ENCODE measurements at places on chromosomes 11 and 22. TPM values are rescaled to one million over a fixed set of nuclear protein-coding genes. Genes with fewer than 3 reads are reported as not detected.

DNA sequence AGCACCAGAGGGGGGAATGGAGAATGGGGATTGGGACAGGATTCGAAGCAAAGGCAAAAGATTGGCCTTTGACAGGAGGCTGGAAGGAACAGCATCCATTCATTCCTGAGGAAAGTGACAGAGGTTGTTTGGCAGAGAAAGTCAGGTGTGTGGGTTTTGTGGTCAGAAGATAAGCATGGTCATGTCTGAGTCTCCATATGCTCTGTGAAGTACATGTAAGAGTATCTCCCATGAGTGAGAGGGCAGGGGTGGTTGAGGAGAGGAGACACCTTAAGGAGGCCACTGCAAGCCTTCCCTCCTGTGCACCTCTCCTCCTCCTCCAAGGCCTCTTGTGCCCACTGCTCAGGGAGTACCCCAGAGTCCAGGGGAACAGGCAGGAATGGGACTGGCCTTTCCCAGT, 1.9 kb upstream of the NLRP10 start:
- no peak for DNase-seq

DNA sequence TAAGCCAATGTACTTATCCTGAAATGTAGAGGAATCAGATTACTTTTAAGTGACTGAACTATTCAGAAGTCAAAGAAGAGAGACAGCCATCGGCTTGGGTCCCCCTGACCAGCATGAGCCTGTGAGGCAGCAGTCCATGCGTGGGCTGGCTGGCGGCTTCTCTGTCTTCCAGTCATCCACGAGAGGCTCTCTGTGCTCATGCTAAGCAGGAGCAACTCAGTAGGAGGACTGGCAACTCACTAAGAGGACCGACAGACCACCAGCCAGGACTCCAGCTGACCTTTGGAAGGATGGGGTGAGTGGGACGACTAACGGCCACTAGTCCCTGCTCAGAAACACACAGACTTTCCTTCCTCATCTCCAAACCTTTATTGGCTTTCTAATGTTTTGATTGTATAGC, 43.6 kb downstream of the ARFGAP3 start:
- DNase-seq = no peak

- DNase-seq = no peak
Observed at GRCh38 chr22:33555814-33556522, 364.3 kb downstream of the LARGE1 start.

GRCh38 chr11:77080643-77081210, 14.0 kb downstream of the CAPN5 start:
- no peak for DNase-seq

The OR5B21 gene
- 0.62 TPM for total RNA-seq

- no peak for DNase-seq
Observed at GRCh38 chr22:37533995-37534394, 14.8 kb upstream of the CARD10 start.

DNA sequence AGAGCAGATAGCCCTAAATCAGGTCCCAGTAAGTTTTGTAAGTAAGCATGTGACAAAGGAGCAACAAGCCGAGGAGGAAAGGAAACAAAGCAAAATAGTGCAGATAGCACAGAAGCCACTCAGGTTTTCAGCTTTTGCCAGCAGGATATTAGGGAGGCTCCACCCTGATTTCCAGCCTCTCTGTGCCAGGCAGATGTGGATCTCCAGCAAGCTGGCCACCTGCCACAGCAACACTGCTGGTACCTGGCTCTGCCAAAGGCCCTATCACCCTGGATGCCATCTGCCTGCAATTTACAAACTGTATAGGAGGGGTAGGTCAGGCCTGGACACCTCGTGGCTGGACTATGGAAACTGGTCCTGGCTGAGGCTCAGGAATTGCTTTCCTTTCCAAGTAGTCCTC, 12.2 kb upstream of the NNMT start:
- DNase-seq = no peak

DNA sequence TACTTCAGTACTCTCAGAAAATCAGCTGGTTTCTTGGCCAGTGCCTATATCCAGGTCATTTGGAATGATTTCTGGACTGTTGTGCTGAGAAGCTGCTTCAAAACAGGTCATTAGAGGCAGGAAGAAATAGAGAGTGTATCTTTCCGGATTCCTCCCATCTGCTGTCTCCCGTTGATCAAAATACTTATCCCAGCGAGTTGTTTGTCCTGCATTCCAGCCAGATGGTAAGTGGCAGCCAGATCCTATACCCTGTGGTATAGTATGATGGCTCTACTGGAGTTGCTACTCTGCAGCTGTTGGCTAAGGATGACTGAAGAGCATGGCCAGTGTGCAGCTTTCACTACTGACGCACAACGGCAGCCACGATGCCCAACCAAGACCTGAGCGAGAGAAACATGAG, 560.9 kb upstream of the ANO5 start:
- no peak for DNase-seq

GRCh38 chr11:44973632-44974401, 23.1 kb upstream of the TP53I11 start:
- no peak for DNase-seq

The GGTLC3 gene
- total RNA-seq = 0.68 TPM

GRCh38 chr11:3128356-3129180, 36.5 kb downstream of the OSBPL5 start:
- no peak for DNase-seq

DNA sequence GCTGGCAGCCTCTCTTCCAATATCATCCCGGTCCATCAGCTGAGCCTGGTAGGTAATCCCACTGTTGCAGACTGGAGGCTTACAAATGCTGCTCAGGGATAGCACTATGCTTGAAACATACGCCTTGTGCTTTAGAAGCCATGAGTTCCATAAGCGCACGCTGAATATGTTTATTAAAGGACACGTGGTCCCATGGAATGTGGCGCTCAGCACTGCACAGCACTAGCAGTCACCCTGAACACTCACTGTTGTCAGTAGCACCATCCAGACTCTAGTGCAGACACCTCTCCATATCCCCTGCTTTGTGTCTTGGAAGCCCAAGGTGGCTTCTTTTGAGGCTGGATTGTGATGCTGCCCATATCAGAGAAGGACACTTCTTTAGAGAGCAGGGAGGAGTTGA, 120.9 kb downstream of the MAML2 start:
- DNase-seq = no peak

DNA sequence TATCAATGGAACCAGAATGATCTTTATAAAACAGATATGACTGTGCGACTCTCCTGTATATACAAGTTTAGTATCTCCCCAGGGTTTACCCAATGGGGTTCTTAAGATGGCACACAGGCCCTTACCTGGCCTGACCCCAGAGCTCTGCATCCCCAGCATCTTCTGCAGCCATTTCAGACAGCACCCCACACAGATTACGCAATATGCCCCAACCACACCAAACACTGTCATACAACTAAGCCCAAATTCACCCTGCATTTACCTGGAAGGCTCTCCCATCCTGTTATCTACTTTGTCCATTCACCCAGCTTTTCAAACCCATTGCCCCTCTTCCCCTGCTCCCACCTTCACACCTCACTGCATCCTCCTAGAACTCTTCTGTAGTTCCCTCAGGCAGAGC, 182.5 kb upstream of the API5 start:
- no peak for DNase-seq

DNA sequence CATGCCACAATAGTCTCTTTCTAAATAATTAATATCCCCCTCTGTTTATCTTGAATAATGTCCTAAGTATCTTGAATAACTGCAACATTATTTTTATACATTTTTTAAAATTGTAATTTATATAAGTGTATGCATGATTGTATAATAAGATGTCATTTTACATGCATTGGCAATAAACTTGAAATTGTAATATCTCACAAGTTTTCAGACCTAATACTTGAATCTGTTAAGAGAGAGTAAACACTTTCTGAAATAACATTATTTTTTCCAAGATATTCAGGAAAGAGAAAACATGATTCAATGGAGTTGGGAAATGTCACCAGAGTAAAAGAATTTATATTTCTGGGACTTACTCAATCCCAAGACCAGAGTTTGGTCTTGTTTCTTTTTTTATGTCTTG, at the start of gene OR4D11:
OR4D11 (plus strand) TSS at position 301 of the 400 bp plus-strand sequence; CDS start at position 301, 0 bp downstream.
- DNase-seq = no peak

DNA sequence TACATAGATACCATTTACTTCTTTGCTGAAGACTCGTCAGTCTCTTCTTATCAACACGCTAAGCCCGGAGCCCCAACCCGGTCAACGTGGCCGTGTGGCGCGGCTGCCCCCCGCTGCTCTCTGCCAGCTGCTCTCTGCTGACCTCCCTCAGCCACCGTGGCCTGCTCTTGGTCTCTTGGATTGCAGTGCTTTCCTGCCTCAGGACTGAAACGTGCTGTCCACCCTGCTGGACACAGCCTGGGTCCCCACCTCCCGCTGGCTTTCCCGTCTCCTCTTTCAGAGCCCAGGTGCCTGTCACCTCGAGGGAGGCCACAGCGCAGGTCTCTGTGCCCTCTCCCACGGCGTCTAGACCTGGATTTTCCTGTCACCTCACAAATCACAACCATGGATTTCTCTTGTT, 388.1 kb upstream of the B3GAT1 start:
- no peak for DNase-seq

DNA sequence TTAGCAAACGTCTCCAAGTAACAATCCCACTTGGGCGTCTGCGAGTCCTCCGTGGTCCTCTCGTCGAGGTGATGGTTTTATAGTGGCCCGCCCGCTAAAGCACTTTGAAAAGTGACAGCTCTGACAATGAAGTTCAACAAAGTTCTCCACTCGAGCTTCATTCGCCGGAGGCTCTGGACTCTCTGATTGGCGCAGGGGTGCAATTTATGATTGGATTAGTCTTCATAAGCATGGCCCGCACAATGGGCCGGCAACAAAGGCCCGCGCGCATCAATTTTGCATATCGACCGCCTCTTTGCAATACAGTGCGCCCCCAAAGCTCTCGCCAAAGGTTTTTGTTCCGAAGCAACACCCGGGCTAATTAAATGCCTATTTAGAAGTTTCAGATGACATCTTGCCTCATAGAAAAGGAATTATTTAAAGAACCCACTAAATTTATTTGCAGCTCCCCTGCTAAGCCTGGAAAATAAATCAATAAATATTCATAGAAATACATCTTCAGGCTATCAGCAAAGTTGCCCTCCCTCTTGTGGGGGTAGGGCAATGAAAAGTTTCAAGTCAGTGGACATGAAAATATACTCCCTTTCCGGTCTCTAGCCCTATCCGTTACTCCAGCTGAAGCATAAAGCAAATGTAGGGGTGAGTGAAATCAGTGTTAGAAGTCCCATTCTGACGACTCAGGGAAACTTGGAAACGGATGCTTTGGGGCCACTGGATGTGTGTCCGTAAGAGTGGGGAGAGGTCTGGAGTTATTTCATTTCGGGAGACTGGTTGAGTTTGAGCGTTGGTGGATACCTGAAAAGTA, at the start of gene DBX1:
DBX1 (minus strand) TSS at position 51 of the 805 bp plus-strand sequence. CDS start 151 bp downstream, outside the sequence.
- no peak for DNase-seq

- DNase-seq = no peak
Observed at GRCh38 chr11:58898106-58898505, 41.2 kb upstream of the GLYATL1 start.

DNA sequence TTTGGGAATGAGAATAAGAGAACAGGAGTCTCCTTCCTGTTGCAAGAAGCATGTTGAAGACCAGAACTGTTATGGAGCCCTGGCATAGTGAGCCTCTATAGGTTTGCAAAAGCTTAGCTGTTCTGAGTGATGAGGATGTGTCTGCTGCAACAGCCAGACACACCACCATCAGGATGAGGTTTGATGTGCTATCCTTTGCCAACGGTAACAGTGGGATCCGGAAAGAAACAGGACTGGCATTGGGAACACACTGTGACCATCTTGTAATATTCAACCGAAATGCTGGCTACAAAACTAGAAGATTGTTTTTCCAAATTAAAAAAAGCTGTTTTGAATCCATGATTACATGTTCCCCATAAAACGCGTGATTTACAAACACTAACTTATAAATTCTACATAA, 117.0 kb downstream of the ME3 start:
- DNase-seq = no peak

GRCh38 chr11:93500759-93501158, 42.4 kb downstream of the SMCO4 start:
- no peak for DNase-seq

The CECR2 gene
- total RNA-seq = 16.8 TPM
